ENCODE measurements at places on chromosomes 5 and 9.

DNA sequence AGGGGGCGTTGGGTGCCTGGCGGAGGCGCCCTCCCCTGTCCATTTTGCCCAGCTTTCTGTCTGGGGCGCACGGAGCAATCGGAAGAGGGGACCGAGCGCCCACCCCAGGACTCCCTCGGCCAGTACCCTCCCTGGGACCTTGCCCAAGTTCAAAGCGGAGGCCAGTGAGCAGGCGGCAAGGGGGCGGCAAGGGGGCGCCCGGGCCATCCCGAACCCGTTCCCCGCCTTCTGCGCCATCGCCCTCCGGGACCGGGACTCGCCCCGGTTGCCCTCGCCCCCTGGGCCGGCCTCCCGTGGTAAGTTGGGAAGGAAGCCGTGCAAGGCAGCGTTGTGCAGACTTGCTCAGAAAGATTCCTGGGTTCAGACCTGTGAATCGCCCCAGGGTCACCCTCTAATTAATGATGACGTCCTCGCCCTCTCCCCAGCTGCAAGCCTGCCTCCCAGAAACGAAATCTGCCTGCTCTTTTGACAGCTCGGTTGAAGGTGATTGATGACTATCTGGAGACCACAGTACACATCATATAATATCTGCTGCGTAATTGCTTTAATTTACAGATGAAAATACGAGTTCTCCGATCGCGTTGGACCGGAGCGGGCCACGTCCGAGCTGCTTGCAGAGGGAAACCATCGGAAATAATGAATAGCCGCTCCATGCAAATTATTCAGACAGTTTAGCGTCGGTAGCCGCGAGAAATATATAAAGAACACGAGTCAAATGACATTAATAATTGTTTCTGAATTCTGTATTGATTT is 1.4 kb upstream of the IRX4 start:
- DNase-seq, result no peak

DNA sequence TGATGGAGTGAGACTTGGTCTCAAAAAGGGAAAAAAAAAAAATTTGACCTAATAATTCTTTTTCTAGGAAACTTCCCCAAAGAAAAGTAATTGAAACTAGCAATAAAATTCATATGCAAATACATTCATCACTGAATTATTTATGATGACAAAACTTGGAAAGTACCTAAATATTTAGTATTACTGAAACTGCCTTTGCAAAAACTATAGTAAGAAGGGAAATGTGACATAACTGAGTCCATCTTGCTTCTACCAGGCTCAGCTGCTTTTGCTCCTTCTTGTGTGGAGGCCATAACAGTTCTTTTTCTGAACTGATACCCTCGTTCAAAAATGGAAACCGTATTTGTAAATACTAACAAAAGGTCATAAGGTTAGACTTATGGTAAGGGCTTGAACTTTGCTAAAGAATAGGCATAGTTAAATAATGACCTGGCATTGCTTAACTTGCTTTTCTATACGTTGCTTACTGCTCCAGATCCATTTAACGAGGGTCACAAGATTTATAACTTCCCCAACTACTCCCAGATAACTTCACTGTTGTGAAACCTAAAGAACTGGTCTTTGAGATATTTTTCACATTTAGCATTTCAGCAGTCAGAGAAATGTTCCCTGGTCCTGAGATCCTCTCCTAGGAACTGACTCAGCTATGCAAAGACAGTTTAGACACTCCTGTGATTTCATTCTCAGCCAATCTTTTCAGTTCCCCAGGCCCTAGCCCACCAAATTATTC is 68.4 kb downstream of the CFAP95 start:
- DNase-seq, result no peak

DNA sequence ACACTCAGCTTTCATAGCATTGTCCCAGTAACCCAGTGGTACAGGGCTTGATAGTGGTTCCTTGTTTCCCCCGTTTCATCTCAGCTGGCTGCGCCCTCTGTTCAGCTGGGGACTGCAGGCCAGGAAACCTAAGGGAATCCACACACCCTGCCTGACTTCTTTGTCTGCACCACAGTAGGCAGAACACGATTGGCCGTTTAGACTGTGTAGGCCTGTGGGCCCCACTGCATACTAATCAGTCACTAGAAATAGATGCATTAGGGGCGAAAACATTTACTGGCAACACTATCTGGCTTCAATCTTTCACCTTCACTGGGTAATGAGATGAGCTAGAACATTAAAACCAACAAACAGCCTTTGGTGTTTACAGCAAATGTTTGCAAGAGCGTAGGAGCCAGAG is 512.7 kb upstream of the BRINP1 start:
- no peak for DNase-seq

DNA sequence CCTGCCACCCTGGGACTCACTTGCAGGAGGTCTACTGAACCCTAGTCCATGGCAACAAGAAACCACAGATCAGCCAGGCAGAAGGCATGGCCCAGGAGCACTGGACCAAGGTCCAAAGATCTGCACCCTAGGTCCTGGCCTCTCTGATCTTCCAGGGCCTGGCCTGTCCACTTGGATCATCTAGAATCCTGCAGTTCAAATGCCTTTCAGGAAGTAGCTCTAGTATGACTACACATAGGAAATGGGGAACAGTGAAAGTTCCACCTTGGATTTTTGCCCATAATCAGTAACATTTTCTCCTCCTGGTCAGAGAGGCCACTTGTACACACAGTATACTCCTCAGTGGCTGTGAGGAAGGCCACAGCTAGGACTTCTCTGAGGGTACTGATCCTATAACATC is 11.5 kb downstream of the ANXA6 start:
- DNase-seq, result no peak

DNA sequence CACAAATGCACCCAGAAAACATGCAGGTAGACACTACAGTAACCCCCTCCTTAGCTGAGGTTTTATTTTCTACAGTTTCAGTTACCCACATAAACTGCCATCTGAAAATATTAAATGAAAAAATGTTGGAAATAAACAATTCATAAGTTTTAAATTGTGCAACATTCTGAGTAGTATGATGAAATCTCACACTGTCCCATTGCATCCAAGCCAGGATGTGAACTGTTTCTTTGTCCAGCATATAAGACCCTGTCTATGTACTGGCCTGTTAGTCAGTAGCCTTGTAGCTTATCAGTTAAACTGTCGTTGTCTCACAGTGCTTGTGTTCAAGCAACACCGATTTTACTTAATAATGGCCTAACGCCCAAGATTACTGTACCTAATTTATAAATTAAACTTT is 630.5 kb downstream of the ANXA1 start:
- DNase-seq, result no peak

DNA sequence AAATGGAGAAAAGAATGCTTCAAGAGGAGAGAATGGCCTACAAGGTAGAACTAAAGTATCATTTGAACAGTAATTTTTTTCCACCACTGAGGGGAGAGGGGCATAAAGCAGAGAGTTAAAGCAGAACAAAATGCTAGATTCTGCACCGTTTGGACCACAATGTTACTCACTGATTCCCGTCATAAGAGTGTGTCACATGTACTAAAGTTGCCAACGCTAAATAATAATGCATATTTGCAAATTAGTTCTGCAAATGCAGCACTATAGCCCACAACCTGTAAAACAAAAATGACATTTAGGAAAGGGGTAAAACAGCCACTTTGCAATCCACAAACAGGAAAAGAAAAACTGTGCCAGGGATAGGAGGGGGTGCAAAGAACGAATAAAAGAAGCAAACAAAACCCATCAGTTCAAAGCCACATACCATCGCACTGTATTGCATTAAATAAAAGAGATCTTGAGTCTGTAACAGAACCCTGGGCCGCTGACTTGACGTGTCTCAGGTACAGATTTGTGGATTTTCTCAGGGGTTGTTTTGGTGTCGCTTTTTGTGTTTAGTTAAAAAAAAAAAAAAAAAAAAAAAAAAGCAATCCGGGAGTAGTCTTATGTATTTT is 7.7 kb upstream of the NFIB start:
- DNase-seq, result no peak

DNA sequence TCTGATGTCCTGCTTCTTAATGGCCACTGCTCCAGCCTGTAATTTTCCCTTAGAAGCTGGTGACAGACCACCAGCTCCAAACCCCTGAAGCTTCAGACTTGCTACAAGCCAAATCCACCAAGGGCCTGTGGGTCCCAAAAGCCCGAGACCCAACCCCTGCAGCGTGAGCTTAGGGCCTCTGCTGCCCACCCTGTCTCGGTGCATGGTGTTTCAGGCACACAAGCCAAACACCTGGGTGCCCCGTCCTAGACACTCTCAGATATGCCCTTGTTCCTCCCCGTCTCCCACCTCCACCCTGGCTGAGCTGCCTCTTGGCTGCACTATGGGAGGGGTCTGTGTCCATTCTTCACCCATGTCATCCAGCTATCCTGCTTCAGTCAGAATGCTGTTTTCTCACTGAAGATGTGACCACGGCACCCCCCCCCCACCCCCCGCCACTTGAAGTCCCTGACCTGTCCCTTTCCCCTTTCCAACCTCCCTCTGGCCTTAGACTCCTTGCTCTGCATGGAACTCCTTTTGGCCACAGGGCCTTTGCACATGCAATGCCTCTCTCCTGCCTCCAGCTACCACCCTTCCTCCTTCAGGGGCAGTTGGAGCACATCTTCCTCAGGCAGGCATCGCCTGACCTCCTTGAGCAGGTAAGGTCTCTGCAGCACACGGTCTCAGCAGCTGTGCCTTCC is 55.8 kb downstream of the ZNF354C start:
- DNase-seq, result no peak

DNA sequence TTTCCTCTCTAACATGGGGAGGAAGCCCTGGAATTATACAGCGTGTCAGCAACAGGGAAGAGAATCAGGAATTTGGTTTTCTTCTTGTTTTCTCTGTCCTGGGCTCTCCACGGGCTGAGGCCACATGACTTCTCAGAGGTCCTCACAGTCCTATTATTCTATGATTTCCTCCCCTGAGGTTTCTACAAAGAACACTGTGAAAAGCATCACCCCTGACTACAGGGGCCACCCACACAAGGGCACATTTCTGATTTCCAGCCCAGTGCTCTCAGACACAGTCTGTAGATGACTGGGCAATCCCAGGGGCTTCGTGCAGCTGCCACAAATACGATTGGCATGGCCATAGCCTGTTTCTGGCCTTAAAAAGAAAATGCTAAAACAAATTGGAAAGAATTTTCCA is 284.9 kb downstream of the CEMIP2 start:
- DNase-seq, result no peak

GRCh38 chr9:6234014-6234413 is 18.4 kb downstream of the IL33 start:
- no peak for DNase-seq

DNA sequence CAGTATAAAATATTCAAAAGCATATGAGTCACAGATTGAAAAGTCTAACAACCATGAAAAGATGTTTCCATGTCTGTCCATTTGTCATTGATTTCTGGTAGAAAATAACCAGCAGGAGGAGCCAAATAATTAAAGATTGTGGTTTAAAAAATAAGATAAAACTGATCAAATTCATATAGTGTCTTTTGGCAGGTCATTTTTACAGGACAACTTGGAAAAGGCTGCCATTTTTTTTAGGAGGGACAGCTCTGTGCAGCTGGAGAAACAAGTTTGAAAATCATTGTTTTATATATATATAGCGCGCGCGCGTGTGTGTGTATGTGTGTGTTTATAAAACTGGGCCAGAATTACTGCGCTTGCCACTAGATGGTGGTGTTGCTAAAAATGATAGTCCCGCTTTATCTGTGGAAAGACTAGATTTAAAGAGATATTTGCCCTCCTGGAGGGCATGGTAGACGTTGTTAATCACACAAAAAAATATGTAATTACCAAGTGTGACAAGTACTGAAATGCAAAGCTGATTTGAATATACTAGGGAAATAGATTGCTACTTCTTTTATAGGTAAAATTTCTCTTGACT is 1.3 kb upstream of the TRMO start:
- DNase-seq, result peak; percentile 67

- no peak for DNase-seq
Observed at GRCh38 chr9:137570566-137570965, 8.2 kb downstream of the DPH7 start.

DNA sequence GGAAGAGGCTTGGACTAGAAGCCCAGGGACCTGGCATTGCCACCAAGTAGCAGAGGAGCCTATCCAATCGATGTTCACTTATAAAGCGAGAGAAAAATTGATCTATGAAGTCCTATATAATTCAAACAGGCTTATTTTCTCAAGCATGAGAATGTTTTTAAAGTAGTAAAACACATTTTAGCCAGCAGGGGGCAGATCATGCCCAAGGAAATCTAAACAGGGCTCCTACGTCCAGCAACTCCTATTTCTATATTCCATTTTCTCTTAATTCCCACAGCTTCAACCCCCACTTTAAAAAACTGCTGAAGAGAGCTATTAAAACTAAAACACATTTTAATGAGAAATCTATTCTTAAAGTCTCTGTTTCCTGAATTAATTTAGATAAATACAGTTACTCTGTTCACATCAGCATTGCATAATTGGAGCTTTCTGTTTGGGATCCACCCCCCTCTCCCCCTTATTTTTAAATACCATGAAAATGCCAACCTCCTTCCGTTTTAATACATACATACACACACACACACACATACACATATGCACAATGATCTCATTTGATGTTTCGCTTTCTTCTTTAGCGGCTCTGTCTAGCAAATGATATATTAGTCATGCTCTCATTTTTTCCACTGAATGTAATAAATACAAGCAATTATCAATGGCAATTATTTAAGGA is 144.9 kb downstream of the MYO10 start:
- peak; percentile 21 for DNase-seq

- no peak for DNase-seq
Observed at GRCh38 chr5:133652951-133653759, 40.8 kb upstream of the FSTL4 start.

DNA sequence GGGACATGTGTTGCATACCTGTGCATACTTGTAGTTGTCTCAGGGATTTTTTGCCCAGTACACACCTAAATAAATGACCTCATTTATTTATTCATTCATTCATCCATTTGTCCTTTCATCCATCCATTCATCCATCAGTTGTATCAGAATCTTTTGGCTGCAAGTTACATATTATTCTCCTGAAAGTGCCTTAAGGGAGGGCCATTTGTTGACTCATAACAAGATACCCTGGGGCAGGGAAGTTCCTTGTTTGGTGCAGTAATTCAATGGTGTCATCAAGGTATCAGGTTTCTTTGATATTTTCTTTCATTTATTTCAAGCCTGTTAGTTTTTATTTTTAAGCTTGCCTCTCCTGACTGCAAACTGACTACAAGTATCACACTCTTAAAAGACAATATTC is 597.9 kb upstream of the TLE4 start:
- DNase-seq, result no peak

GRCh38 chr5:168106008-168106761 is 185.3 kb upstream of the WWC1 start:
- no peak for DNase-seq

GRCh38 chr5:80275347-80275746 is 19.5 kb upstream of the SERINC5 start:
- DNase-seq, result no peak

GRCh38 chr9:117485176-117485575 is 70.3 kb upstream of the ASTN2 start:
- DNase-seq, result no peak
